ENCODE measurements at places on chromosomes 2 and 18.

- no peak for DNase-seq
Observed at GRCh38 chr2:99771681-99772333, 282.0 kb upstream of the REV1 start.

GRCh38 chr2:192498747-192499146 is 304.0 kb upstream of the TMEFF2 start:
- DNase-seq = no peak

- DNase-seq = no peak
Observed at GRCh38 chr2:119487434-119488244, 36.6 kb downstream of the SCTR start.

DNA sequence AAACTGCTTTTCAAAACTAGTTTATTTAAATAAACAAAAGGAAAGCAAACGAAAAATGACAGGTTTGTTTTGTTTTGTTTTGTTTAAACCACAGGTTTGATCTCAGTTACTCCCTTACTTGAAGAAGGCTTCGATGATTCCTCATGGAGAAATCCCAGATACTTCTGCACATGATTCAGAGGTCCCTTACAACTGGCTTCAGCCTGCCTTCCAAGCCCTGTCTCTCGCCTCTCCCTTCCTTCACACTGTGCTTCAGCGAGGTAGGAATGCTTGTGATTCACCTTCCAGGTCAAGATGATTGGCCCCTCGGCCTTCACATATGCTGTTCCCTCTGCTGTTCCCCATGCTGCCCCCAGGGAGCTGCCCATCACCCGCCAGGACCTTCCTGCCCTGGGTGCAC is 104.1 kb upstream of the ITGA6 start:
- DNase-seq = no peak

- DNase-seq = no peak
Observed at GRCh38 chr2:101149241-101150192, 1.7 kb downstream of the TBC1D8 start.

DNA sequence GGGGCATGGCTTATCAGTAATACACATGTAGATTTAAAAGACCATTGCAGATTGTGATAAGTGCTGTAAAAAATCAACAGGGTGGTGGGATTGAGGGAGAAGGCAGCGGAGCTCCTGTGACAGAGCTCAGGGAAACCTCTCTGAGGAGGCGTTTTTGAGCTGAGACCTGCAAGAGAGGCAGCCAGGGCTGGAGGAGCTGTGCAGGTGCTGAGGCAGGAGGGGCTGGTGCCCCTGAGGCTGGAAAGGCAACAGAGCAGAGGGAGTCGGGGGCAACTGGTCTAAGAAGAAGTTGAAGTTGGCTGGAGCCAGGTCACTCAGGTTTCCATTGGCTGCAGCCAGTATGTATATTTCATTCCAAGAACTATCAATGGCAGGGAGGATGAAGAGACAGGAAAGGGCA is 47.6 kb downstream of the KLHL29 start:
- no peak for DNase-seq

GRCh38 chr2:111702119-111702803 is 181.7 kb downstream of the ANAPC1 start:
- DNase-seq = no peak

GRCh38 chr2:32377928-32378327 is 21.1 kb downstream of the BIRC6 start:
- no peak for DNase-seq

- no peak for DNase-seq
Observed at GRCh38 chr2:123085484-123085883, 939.6 kb upstream of the CNTNAP5 start.

DNA sequence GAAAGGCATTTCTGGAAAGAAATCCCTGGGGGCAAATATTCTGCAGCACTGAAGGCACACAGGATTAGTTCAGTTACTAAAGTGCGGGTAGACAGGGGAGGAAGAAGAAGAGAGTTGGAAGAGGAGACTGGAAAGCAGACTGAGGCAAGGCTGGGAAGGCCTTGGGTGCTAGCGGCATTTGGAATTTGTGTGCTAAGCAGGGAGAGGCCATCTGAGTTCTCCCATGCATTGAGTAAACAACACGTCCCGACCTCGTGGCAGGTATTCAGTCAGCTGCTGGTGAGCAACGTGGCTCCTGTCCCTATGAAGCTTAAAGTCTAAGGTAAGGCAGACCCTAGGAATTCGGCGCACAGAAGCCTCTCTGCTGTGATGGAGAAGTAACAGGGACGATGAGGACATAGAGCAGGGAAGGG is 30.7 kb downstream of the ATP8B1 start:
- no peak for DNase-seq

- DNase-seq = no peak
Observed at GRCh38 chr2:126784045-126784444, 114.6 kb upstream of the TEX51 start.

- DNase-seq = no peak
Observed at GRCh38 chr2:117222809-117223208, 591.7 kb upstream of the DDX18 start.

DNA sequence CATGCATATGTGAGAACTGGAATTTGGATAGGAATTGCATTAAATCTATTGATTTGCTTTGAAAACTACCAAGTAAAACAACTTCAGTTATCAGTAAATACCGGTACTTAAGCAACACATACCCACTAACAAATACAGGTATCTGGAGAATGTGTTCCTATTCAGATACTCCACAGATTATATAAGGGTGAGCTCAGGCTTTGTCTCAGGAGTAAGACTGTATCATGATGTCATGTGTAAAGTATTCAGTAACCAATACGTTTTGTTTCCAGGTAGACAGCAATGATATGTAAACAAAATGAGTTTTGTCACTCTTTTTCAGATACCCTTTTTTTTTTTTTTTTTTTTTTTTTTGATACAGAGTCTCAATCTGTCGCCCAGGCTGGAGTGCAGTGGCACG is 74.8 kb downstream of the DSC3 start:
- DNase-seq = no peak

- no peak for DNase-seq
Observed at GRCh38 chr18:41353777-41354528, 601.1 kb upstream of the PIK3C3 start.

- no peak for DNase-seq
Observed at GRCh38 chr2:105791229-105791628, 46.5 kb downstream of the NCK2 start.

DNA sequence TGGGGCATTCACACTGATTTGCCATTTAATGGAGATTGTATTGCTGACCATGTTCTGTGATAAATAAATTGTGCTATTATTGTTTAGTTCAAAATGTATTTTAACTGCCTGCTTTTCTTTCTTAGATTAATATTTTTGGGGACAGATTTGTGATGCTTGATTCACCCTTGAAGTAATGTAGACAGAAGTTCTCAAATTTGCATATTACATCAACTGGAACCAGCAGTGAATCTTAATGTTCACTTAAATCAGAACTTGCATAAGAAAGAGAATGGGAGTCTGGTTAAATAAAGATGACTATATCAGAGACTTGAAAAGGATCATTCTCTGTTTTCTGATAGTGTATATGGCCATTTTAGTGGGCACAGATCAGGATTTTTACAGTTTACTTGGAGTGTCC is 1.8 kb downstream of the DNAJC10 start:
- DNase-seq = no peak

DNA sequence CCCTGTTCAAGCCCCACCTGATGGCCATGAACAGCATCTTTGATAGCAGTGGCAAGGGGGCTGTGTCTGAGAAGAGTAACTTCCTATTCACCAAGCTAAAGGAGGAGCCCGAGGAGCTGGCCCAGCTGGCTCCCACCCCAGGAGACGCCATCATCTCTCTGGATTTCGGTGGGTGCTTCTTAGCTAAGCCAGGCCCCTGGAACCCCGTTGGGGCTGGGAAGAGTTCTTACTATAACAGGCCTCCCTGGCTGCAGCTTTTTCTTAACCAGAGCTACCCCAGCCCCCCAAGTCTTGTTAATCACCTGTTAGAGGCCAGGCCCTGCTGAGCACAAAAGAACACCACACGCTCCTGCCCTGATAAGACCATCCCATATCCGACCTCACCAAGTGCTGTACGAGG is 79.4 kb downstream of the EPAS1 start:
- DNase-seq = no peak

- DNase-seq = no peak
Observed at GRCh38 chr2:70717431-70718038, 50.5 kb downstream of the ADD2 start.

- DNase-seq = no peak
Observed at GRCh38 chr18:78521136-78521535, 458.5 kb upstream of the SALL3 start.

DNA sequence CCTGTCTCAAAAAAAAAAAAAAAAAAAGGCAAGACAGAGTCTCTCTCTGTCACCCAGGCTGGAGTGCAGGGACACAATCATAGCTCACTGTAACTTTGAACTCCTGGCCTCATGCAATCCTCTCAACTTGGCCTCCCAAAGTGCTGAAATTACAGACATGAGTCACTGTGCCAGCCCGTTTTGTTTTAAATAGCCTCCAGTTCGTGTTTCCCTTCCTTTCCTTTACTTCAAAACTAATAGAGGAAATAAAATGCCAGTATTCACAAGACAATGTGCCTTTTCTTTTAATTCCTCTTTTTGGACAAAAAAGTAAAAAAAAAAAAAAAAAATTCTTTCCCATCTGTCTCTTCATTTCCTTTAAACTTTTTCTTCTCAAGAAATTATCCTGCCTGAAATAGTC is 54.5 kb upstream of the ACMSD start:
- DNase-seq = no peak

DNA sequence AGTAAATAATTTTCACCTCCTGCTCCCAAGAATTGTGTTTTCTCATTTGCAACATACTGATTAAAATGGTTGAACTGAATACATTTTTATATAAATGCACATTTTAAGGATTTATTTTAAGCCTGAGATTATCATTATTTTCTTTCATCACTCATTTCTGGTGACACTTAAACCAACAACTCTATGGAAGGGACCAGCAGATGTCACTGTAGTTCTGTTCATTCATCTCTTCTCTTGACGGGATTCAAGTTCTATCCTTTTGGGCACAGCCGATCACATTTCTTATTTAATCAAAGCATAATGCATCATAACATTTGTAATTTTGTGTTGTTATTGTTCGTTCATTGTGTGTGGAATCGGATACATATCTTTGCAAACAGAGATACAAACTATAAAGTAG is 417.9 kb downstream of the HRH4 start:
- DNase-seq = no peak

DNA sequence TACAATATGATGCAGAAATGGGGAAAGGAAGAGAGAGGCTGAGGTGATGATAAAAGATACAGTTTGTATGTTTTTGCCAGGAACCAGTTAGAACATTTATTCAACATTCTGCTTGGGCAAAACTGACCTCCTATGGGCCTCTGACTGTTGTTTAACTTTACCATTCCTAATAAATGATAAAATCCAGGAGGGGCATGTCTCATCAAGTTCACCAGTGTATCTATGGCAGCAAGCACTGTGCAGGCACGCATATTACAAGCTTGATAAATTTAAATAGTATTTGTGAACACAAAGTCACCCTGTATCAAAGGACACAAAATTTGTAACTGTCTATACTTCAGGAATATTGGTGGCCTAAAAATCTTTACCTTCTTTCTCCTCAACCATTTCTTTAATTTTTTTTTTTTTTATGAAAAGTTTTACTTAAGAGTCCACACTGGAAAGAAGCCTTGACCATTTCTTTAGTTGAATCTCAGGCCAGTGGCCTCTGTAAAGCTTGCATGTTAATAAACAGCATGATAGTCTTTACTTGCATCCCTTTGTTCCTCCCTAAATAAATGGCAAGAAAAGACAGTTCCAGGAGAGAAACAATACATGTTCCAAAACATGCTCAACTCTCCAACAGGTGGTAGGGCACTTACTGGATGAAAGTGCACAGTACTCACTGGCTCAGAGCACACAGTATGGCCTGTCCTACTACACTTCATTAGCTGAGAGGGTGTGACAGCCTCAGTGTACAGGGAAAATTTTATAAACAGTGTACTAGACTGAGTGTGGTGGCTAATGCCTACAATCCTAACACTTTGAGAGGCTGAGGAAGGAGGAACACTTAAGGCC is 52.3 kb downstream of the SOS1 start:
- DNase-seq = no peak

DNA sequence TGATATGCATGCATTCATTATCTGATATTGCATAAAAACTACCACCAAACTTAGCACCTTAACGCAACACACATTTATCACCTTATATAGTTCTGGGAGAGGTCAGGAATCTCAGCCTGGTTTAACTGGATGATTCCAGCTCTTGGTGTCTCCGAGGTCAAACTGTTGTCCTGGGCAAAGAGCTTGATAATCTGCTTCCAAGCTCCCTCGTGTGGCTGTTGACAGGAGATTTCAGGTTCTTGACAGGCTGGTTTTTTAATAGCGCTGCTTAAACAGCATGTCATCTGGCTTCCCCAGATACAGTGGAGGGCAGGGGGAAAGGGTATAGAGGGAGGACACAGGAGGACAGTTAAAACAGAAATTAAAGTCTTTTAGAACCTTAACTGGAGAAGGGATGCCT is 785.0 kb downstream of the CNTNAP5 start:
- no peak for DNase-seq

- no peak for DNase-seq
Observed at GRCh38 chr2:17557596-17557995, 17.1 kb downstream of the VSNL1 start.

- DNase-seq = no peak
Observed at GRCh38 chr2:210199186-210199765, 26.0 kb downstream of the ACADL start.

DNA sequence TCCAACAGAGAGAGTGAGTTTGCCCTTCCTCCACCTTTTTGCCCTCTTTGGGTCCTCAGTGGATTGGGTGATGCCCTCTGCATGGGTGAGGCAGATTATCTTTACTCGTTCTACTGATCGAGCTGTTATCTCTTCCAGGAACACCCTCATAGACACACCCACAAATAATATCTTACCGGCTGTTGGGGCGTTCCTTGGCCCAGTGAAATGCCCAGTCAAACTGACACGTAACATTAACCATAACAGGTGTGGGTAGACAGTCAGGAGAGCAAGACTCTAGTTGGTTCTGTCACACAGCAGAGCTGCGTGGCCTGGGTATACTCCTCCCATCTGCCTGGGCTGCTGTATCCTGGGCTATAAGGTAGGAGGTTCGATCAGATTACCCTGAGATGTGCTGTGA is 144.1 kb downstream of the AGAP1 start:
- DNase-seq = no peak

DNA sequence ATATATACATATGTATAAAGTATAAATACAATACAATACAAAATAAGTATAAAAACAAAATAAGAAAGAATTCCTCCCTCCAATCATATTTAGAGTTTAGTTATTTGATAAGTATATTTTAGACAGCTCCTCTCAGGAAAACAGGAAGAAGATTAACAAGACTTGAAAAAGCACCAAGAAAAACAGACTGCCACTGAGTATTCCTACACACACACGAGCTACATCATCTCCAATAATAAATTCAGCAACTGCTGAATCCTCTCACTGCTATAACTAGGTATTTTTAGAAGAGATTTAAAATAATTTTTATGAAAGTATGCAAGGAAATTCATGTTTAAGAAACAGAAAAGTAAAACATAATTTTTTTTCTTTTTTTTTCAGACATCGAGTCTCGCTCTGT is 13.0 kb downstream of the LONRF2 start:
- DNase-seq = no peak

GRCh38 chr2:108910541-108911396 is 78.3 kb downstream of the EDAR start:
- no peak for DNase-seq

GRCh38 chr2:202488671-202489070 is 112.5 kb downstream of the BMPR2 start:
- DNase-seq = no peak

All from NCI-H1436 treated with DMSO at 0.1 percent for 48 hours (cell line).